Activated T-helper 1 cell treated with anti-CD3 and anti-CD28 coated beads, Interleukin-2, amount 50 U/mL, for 16 hours (primary cell): ENCODE measurements at places on chromosomes 7 and 10.

GRCh38 chr7:83695128-83695960, 46.4 kb upstream of the SEMA3E start:
- DNase-seq: no peak

DNA sequence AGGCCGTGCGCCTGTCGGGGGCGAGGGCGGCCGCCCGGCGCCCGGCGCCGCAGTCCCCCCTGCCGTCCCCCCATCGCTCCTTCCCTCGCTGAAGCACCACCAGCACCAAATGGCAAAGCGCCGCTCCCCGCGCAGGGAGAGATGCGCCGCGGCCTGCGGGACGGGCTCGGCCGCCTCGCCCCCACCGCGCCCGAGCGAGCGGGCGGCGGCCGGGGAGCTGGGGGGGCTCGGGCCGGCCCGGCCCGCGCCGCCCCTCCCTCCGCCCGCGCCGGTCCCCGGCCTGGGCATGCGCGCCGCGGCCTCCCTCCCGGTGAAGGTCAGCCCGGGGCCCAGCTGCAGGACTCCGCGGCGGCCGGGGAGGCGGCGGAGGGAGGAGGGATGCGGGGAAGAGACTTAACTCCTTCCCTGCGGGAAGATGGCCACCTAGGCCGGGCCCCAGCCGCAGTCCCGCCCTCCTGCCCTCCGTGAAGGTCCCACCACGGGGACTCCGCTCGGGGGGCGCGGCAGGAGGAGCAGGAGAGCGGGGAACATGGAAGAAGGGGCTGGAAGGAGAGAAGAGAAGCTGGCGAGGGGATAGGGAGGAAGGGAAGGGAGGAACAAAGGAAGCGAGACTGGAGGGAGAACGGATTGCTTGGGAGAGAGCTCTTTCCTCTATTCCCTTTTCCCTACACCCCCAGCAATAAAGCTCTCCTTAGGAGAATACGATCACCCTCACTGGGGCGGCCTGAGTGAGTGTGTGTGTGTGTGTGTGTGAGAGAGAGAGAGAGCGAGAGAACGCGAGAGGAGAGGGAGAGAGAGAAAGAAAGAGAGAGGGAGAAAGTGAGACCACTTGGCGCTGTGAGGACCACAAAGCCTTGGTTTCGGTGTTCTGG, 3.4 kb upstream of the SMARCD3 start:
- no peak for DNase-seq

DNA sequence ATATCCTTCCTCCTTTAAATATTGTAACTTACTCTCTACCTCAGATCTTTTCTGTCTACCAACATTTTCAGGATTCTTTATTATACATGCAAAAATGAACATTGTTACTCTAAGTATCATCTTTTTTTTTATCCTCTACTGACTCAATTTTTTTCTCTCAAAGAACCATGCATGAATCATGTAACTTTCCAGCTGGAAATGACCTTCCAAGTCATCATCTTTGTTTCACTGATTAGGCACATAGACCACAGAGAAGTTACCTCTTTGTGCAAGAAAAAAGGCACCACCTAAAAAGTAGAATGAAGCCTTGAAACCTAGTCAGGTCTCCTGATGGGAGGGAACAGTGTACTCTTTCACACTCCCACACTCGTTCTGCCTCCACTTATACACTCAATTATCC, 234.9 kb downstream of the HGF start:
- no peak for DNase-seq

DNA sequence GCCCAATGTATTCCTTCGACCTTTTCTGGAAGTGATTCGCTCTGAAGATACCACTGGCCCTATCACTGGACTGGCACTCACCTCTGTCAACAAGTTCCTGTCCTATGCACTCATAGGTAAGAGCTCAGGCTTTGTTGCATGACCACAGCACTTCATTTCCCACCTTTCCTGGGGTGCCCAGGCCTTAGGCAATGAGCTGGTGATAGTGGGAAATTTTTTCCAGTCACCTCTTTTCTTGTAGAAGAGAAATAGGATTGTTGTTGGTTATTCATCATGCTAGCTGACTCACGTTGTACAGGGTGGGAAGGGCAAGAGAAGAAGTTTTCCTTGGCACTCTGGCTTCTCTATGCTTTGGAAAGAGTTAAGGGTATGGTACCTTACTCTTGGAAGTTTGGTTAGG, 51.4 kb upstream of the NFKB2 start:
- DNase-seq: no peak

DNA sequence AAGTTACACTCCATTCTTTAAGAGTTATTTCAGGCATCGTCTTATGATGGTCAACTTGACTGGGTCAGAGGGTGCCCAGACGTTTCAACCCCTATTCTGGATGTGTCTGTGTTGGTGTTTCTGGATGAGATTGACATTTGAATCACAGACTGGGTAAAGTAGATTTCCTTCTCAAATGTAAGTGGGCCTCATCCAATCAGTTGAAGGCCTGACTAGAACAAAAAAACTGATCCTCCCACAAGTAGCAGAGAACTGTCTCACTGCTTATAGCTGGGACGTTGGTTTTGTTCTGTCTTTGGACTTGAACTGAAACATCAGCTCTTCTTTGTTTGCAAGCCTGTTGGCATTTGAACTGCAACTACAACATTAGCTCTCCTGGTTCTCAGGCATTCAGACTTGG, 76.3 kb upstream of the LYZL1 start:
- DNase-seq: no peak

GRCh38 chr7:43884209-43884608, 14.9 kb upstream of the MRPS24 start:
- DNase-seq: no peak

- peak; percentile 36 for DNase-seq
Observed at GRCh38 chr7:99379043-99379577, 4.6 kb downstream of the ARPC1B start.

DNA sequence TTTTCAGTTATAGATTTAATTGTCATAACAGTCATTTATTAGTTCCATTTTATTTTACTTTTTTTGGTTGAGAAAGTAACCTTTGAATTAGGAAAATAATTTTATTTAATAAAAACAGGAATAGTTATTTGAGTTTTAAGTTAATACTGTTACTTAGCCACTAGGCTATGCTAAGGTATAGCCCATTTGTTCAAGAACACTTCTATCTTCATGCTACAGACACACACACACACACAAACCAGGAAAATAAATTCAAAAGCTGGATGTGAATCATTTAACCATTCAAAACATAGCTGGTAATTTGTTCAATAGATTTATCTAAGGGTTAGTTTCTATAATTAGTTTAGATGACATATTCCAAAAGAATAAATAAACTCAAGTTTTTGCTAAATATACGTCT, 148.4 kb downstream of the RNF133 start:
- no peak for DNase-seq

- DNase-seq: no peak
Observed at GRCh38 chr7:28654110-28654509, 241.8 kb downstream of the CREB5 start.

DNA sequence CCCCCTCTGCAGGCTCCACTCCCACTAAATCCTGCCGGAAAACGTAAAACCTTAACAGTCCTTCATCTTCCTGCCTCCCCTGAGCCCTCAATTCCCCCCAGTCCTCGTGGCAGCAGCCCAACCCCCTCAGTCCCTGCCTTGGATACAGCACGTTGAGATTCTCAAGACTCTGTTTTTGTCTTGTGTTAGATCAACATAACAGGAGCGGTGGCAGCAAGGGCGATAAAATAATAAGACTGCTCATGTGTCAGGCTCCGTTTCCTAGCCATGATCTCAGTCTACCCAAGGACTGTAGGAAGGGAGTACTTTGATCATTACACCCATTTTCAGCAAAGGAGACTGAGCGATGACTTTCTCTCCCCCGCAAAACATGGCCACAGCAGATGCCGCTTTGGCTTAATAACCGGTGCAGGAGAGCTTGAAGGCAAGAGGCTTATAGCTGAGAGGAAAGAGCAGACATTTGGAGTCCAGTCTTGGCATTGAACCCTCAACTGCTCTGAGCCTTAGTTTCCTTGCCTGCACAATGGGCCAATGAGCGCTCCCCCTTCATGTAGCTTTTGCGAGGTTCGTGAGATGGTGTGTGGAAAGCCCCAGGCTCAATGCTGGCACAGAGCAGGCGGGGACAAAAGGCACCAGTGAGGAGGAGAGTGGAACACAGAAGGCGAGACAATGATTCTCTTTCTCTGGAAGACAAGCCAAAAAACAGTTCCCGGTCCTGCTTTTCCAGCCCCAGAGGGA, 42.1 kb upstream of the PCBD1 start:
- DNase-seq: no peak

DNA sequence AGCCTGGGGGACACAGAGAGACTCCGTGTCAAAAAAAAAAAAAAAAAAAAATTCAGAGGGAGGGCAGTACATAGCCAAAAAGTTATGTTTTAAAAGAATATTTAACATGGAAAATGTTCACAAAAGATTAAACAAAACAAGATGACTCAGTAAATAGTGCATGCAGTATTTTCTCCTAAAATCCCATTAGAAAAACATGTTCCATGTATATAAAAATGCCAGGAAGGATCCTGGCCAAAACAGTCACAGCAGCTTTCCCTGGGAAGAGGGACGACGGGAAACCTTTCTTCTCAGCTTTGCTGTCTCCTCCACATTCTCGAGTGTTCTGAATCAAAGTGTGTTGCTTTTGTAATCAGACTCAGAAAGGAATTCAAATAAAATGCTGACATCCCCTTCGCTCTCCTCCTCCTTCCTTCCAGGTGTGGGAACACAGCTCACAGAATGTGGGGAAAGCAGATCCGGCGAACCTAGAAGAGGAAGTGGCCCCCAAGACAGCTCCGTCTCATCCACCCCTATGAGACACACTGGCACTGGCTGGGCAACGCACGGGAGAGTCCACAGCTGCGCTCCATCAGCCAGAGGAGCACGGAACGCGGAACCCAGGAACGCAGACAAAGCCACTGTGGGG, 139.4 kb downstream of the MAD1L1 start:
- DNase-seq: no peak

- DNase-seq: no peak
Observed at GRCh38 chr10:31927565-31927883, 1.1 kb downstream of the ARHGAP12 start.

DNA sequence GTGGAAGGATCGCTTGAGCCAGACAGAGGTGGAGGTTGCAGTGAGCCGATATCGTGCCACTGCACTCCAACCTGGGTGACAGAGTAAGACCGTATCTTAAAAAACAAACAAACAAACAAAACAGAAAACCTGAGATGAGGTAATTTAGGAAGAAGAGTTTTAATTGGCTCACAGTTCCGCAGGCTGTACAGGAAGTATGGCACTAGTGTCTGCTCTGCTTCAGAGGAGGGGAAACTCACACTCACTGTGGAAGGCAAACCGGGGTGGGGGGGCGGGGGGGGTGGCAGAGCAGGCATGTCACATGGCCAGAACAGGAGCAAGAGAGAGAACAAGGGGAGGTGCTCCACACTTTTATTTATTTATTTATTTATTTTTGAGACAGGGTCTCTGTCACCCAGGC, 5.1 kb downstream of the UBE2D4 start:
- no peak for DNase-seq

GRCh38 chr10:30433306-30433729, 666 bp upstream of the MAP3K8 start:
- no peak for DNase-seq

- no peak for DNase-seq
Observed at GRCh38 chr10:26859241-26860101, 1.3 kb downstream of the ABI1 start.

DNA sequence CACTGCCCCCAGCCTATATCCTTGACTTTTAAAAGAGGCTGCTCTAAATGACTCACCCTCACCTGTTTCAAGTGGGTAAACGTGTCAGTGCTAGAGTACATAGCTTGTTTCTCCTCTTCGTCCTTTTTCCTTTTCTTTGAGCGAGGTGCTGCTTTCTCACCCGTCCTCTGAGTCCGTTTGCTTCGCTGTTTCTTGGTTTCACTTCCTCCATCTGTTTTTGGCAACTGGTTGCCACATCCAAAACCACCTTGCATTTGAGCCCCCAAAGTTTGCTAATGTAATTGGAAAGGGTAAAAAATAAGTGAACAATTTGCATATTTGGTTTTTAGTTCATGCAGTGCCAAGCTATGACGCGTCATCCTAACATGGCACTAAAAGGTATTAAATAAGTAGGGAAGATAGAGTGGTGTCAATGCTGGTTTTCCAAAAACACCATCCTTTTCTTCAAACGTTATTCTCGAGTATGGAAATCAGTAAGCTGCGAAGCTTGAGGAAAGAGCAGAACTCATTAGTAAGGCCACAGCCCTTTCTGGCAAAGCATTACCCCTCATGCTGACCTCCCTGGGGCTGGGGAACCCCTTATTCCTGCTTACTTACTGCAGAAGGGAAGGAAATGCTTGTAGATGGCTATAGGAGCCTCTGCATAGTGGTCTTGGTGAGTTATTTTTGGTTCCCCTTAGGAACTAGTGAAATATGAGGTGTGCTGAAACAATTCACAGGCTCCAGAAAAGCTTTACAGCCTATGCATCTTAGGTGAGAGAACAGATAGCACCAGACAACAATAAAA, 133.5 kb downstream of the GALNT11 start:
- no peak for DNase-seq

- DNase-seq: no peak
Observed at GRCh38 chr10:122311716-122312115, 40.6 kb downstream of the BTBD16 start.

- no peak for DNase-seq
Observed at GRCh38 chr10:73937333-73938043, 26.6 kb downstream of the PLAU start.

DNA sequence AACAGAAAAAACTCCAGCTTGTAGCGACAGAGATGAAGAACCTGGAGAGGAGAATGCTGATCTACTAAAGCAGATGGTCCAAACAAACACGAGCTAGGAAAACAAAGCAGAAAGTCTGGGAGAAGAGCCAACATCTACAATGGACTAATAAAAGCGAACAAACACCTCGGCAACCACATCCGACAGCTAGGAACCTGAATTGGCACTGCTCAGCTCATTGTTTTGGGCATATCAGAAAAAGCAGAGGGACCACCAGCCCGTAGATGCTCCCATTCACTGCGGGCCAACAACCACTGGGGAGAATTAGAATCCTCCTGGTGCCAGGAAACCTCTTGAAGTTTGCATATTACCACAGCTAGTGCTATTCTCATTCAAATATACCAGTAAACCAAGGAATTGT, 204.7 kb downstream of the NXPH1 start:
- no peak for DNase-seq

- no peak for DNase-seq
Observed at GRCh38 chr7:157347217-157347904, 10.6 kb downstream of the DNAJB6 start.

GRCh38 chr10:103367379-103367781, 396 bp upstream of the TAF5 start:
- DNase-seq: no peak
